ENCODE measurements at places on chromosomes 7 and 10.
A peak's percentile ranks its signal among the peaks of the same experiment; 100 is the strongest.

DNA sequence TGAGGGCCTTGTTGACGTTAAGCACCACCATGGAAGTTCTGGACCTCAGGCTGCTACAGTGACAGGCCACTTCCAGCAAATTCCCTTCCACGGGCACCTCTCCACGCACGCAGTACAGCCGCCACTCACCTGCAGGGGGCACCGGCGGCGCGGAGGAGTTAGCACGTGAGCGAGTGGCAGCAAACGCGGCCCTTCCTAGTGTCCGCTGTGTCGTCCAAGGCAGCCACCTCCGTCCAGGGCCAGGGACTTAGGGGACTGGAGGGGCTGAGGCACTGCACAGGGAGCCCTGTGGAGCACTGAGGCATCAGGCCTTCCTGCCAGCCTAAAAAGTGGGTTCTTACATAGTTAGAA is 164.4 kb downstream of the SVIL start:
- no peak for DNase-seq

- DNase-seq = peak; percentile 56
These were observed at the start of gene SFXN2 for GRCh38 chr10:102714621-102715455. SFXN2 (plus strand) TSS chr10:102714636; CDS start chr10:102726637, 12,001 bp downstream.

DNA sequence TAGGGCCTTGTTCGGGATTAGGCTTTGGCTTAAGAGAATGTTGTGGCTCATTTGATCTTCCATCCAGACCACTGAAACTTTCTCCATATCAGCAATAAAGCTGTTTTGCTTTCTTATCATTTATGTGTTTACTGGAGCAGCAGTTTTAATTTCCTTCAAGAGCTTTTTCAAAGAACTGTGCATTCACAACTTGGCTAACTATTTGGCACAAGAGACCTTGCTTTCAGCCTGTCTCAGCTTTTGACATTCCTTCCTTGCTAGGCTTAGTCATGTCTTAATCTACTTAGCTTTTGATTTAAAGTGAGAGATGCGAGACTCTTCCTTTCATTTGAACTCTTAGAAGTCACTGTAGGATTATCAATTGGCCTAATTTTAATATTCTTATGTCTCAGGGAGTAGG is 19.1 kb upstream of the AKR1B1 start:
- DNase-seq = no peak

DNA sequence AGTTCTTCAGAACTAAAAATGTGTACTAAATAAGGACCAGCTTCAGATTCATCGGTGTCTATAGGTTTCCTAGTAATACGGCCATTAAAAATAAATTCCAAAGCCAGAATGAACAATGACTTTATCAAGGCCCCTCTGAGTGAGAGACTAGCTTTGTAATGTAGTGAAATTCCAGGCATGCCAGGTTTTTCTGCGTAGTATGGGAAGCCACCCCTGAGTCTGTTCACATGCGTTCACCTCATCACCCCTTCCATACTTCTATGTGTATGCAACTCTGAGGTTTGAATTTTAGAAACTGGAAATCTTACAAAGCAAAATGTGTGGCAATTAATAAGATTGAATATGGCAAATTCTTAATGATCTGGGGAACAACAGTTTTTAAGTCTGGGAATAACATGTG is 24.5 kb downstream of the RNF32 start:
- no peak for DNase-seq

DNA sequence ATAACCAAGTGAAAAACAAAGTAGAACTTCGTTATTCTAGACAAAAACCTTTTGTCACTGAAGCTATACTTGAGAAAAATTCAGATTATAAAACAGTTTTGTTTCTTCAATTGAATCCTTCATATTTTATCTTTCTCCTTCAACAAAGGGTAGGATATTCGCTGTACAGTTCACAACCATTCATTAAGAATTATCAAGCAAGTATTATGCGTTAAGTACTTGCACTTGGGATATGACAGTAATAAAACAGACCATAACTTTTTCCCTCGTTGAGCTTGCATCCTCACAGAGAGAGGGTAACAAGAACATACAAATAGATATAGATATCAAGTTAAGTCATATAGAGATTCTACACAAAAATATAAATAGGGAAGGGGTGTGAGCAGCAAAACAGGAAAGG is 61.2 kb upstream of the MEOX2 start:
- no peak for DNase-seq

- no peak for DNase-seq
These were observed 23.0 kb downstream of the ZNF33B start for GRCh38 chr10:42615419-42615818.

DNA sequence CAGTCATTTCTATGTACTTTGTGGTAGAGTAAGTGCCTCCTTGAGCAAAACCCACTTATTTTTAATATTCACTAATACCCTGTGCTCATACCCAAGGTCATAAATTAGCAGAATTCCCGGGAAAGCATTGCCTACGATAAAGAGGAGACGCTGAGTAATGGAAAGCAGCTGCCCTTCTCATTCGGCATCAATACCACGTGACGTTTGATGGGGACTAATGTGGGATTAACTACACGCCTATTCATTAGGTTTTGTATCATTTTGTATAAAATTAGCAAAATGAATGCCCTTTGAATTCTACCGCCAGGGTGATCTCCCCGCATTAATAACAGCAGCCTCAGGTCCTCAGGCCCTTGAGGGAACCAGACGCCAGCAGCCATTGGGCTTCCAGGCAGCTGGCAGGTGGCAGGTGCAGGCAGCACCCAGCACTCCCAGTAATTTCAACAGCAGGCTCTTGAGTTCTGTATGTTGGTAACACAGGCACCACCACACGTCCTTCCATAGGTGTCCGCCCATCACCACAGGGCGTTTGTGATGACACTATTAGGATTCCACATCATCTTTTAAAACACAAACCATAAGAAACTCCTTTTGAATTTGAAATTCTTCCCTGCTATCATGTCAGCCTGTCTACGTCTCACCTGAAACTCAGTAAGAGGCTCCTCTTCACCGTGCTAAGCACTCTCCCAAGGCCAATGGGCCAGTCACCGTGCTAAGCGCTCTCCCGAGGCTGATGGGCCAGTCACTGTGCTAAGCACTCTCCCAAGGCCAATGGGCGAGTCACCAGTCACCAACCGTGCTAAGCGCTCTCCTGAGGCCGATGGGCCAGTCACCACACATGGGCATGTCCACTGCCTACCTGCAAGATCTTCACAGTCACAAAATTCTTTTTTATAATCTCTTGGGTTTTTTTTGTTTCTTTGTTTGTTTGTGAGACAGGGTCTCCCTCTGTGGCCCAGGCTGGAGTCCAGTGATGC is 509.4 kb downstream of the PTPRN2 start:
- no peak for DNase-seq

GRCh38 chr10:20363684-20364083 is 533.4 kb downstream of the NEBL start:
- DNase-seq = no peak

GRCh38 chr7:155305231-155305904 is 7.7 kb downstream of the INSIG1 start:
- no peak for DNase-seq

DNA sequence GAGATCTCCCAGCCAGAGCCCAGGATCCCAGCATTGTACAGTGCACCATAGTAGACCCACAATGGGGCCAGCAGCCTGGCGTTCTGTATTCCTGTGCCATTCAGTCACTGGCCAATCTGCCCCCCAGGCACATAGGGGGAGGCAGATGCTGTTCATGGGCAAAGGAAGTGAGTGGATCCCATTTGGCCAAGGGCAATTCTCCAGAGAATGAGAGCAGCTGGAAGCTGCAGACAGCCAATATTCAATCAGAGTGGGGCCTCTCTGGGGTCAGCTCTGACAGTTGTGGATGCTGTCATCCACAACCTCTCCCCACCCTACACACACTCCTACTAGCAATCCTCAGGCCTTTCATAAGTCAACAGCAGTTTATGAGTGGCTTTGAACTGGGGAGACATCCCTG is 17.5 kb downstream of the STEAP1B start:
- no peak for DNase-seq

DNA sequence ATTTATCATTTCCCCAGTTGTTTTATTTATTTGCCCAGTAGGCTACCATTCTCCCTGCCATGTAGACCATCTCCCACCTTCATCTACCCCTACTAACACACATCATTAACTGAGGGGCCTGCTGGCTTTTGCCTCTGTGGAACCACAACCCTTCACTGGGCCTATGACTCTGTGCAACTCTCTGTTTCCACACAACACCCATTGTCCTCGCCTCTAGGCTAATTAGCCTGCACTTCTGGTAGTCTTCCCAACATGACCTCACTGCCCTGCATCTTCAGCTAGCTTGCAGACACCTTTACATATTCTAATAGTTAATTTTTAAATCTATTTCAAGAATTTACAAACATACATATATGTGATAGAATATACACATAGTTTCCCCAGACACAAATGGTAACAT is 7.5 kb downstream of the ANKIB1 start:
- DNase-seq = no peak

DNA sequence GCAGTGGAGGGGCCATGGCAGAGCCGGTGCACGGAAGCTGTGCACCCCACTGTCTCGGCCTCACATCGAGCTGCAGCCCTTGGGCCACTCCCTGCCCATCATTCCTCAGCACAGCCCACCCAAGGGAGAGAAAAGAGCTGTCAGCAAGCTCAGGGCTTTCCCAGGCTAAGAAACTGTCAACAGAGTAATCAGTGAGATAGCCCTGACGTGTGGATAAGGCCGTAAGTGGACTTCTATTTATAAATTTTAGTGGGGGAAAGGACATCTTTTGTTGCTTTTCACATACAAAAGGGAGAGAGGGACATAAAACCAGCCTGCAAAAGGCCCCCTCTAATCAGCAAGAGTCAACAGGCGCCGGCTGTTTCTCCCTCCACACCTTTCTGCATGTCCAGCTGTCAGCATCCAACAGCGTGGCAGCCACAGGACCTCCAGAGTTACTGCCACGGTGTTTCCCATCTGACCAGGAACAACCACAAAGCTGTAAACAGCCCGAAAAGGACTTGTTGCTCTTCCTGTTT is 56.8 kb upstream of the DDC start:
- DNase-seq = no peak

DNA sequence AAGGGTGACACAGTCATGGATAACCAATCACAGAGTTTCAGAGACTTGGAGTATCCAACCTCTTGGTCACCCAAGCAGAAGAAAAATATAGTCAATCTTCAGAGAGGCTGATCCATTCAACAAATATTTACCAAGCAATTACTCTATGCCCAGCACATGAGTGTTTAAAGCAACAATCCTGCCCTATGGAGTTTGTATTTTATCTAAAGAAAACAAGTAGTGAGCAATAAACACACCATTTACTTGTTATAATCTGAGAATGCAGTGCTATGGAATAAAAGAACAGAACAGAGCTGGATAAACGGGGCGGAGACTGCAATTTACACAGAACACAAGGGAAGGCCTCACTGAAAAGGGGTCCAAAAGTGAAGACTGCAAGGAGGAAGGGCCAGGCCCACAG is 63.8 kb downstream of the GRB10 start:
- no peak for DNase-seq

DNA sequence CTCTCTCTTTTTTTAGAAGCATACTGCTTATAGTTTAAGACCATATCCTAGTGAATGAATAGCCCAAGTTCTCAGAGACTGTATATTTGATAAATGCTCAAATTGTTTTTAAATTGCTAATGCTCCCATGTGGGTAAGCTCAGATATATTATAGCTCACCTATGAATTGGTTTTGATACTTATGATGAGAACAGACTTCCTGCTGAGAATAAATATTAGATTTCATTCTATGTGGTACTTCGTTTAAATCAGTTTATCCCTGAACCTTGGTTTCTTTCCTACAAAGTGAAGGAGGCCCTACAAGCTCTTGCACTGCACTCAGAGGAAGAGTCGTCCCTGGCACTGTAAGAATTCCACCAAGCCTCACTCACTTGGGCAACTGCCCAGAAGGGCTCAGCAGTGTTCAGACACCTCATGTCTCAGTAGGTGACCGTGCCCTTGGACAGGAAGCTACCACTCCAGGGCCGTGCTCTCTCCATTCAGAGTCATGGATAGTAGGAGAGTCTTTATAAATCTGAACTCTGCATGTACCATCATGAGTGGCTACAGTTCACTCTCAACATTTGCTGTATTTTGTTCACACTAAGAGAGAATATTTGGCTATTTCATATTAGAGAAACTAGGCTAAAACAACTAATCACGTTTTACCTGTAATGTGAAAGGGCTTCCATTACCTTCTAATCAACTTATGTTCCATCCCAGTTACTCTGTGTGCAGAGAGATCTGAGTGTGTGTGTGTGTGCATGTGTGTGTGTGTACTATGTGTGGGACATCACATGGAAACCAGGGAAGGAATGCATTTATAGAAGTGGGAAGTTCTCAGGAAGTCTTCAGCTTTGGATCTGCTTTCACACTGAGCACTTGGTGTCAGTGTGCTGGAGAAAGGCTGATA is 93.8 kb downstream of the PTPRE start:
- no peak for DNase-seq

DNA sequence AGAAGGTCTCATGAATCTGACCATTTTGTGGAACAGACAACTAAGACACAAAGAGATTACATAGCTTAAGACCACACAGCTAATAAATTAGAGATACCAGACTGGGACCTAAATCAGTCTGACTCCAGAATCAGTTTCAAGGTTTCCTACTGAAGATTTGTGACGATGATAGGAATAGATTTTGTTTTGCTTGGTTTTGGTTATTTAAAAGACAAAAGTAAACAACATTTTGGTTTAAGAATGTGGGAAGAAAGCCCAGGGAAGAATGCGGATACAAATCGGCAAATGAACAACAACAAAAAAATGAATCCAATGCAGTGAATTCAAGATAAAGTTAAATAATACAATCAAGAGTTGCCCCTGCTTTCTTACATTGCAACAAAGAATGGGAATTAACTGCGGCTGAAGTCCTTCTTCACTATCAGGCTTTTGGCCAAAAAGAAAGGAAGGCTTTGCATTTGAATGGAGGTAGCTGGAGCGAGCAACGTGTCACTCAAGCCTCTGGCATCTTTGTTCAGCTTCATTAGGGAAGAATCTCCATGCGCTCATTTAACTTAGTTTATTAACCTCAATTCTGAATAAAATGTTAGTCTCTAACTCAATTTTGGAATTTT is 210.8 kb downstream of the ADAM12 start:
- no peak for DNase-seq

DNA sequence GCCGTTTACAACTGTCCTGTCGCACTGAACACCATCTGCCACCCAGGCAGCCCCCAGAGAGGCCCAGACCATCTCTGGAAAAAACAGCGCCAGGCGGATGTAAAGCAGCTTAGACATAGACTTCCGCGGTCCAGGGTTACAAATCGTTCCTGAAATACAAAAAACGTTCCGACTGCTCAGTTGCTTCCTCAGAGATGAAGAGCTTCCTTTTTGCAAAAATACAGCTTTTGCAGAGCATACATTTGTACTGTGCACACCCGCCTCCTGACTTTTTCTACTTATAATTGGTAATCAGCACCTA is 11.4 kb downstream of the DAGLB start:
- DNase-seq = no peak

GRCh38 chr10:68559251-68559650 is 886 bp upstream of the TET1 start:
- DNase-seq = no peak

GRCh38 chr7:106756884-106757283 is 95.9 kb upstream of the CCDC71L start:
- no peak for DNase-seq

DNA sequence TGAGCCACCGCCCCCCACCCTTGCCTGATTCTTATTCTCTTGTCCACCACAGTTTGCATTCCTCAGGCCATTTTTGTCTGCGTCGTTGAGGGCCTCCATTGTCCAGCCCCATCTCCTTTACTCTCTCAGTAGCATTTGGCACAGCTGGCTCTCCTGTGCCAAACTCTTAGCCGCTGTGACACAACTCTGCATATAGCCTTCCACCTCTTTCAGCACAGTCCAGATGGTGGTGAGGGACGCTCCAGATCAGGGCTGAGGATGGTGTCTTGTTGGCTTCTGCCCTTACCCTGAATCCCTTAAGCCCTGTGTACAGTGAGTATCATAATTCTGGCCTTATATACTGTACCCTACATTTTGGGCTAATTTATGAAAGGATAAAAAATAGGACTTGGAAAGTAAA is 45.6 kb downstream of the BMPR1A start:
- no peak for DNase-seq

Measured in breast epithelium (tissue), 4 donors.